ENCODE measurements at places on chromosomes 1 and 21. TPM values are rescaled to one million over a fixed set of nuclear protein-coding genes. Genes with fewer than 3 reads are reported as not detected.
A peak's percentile ranks its signal among the peaks of the same experiment; 100 is the strongest.

- H3K36me3 ChIP-seq: peaks cover 4% of the 10 kb centered on the region
- H3K27ac ChIP-seq: no peak overlapping the region
- no peaks in the 10 kb centered on the region for H3K4me1 ChIP-seq
- no peak overlapping the region for H3K4me3 ChIP-seq
Measured at GRCh38 chr21:32484706-32485380, 72.3 kb downstream of the EVA1C start.

DNA sequence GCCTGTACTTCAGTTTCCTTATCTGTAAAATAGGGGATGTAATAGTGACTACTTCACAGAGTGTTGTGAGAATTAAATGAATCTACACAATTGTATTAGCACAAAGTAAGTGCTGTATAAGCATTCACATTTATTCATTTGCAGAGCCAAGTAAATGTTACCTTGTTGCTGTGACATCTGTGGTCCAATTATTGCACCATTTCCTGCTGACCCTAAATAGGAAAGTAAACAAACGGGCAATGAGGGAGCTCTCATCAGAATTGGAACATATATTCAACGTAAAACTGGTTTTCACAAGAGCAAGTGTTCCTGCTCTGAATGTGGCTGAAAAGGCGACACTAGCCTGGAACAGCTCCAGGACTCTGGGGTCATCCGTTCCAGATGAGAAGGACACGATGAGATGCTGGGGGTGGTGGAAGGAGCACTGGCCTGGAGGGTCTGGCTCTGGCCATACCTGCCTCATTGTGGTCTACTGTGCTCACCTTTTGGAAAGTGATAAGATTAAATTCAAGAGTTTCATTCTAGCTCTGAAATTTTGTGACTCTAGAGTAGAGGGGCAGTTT lies 34.5 kb downstream of the PROX1 start:
- no peak for DNase-seq
- H3K4me1 ChIP-seq: no peaks in the 10 kb centered on the region
- no peak overlapping the region for H3K4me3 ChIP-seq
- H3K27me3 ChIP-seq: no peaks in the 10 kb centered on the region
- no peak overlapping the region for H3K27ac ChIP-seq

DNA sequence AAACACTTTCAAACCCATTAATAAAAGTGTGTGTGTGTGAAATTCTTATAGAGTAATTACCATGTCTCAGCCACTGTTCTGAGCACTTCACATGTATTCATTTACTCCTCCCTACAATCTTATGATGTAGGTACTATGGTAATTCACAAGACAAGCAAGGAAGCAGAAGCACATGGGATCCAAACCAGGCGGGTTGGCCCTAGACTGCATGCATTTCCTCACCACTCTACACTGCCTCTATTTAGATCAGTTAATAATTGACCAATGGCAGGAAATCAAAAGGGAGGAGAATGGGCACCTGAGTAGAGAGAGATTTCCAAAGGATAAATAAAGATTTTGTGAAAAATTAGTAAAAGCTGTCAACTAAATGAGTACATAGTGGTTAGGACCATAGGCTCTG lies 15.7 kb downstream of the MAP3K21 start:
- no peaks in the 10 kb centered on the region for H3K4me1 ChIP-seq
- H3K27me3 ChIP-seq: no peaks in the 10 kb centered on the region
- H3K27ac ChIP-seq: no peak overlapping the region
- no peak overlapping the region for H3K4me3 ChIP-seq
- H3K36me3 ChIP-seq: no peaks in the 10 kb centered on the region

- DNase-seq: no peak
- no peaks in the 10 kb centered on the region for H3K27me3 ChIP-seq
- H3K36me3 ChIP-seq: no peaks in the 10 kb centered on the region
- no peak overlapping the region for H3K4me3 ChIP-seq
- no peak overlapping the region for H3K27ac ChIP-seq
- no peaks in the 10 kb centered on the region for H3K4me1 ChIP-seq
Measured at GRCh38 chr21:23694390-23694789, 1912.9 kb downstream of the MRPL39 start.

DNA sequence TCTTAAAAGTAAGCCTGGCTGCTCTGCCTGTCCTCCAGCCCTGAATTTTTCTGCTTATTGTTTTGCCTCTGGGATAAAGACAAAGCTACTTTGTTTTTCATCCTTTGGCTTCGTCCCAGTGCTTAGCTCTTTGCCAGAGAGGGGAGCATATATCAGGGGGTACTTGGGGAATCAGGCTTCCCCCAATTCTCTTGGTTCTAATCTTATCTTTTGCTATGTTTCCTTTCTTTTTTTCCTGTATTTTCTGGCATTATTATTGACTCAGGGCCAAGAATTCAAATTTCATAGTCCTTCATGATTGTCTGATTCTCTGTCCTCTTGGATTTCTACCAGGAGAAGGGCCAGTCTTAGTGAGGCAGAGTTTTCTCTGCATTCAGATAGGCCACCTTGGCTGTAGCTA lies 51.2 kb downstream of the GIPC2 start:
- H3K27ac ChIP-seq: no peak overlapping the region
- H3K36me3 ChIP-seq: no peaks in the 10 kb centered on the region

- H3K36me3 ChIP-seq: no peaks in the 10 kb centered on the region
- no peaks in the 10 kb centered on the region for H3K27me3 ChIP-seq
- H3K4me1 ChIP-seq: no peaks in the 10 kb centered on the region
- H3K27ac ChIP-seq: no peak overlapping the region
- DNase-seq: no peak
Measured at GRCh38 chr21:22710721-22711120, 1712.5 kb downstream of the NCAM2 start.

DNA sequence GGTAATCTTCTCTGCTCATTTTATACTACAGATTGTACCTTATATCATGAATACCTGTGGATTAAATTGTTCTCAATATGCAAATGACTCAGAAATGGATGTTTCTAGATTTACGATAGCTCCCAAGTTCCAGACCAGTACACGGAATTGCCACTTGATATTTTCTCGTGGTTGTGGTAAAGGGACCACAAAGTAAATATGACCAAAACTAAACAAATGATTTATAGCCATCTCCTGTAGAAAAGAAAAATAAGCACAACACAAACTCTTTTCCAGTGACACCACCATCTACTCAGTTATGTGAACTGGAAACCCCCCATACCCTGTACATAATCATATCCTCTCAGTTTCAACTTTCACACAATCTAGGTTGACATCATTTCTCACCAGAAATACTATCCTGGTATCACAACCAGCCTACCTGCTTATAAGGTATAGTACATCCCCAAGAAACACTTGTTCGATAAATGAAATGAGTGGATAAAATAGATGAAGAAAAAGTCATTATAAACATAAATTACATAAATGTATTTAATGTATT lies 172.3 kb downstream of the ADGRL4 start:
- peaks cover 3% of the 10 kb centered on the region for H3K4me1 ChIP-seq
- H3K27me3 ChIP-seq: no peaks in the 10 kb centered on the region
- no peak for DNase-seq
- no peak overlapping the region for H3K4me3 ChIP-seq
- H3K36me3 ChIP-seq: no peaks in the 10 kb centered on the region

GRCh38 chr1:228275179-228275429 lies 67.3 kb downstream of the OBSCN start:
- no peak for DNase-seq
- no peak overlapping the region for H3K27ac ChIP-seq
- no peaks in the 10 kb centered on the region for H3K27me3 ChIP-seq
- peak overlapping the region; percentile 88 for H3K4me3 ChIP-seq

GRCh38 chr1:204746838-204747442 lies 61.4 kb upstream of the LRRN2 start:
- no peak for DNase-seq
- no peaks in the 10 kb centered on the region for H3K27me3 ChIP-seq
- no peak overlapping the region for H3K27ac ChIP-seq
- no peak overlapping the region for H3K4me3 ChIP-seq

DNA sequence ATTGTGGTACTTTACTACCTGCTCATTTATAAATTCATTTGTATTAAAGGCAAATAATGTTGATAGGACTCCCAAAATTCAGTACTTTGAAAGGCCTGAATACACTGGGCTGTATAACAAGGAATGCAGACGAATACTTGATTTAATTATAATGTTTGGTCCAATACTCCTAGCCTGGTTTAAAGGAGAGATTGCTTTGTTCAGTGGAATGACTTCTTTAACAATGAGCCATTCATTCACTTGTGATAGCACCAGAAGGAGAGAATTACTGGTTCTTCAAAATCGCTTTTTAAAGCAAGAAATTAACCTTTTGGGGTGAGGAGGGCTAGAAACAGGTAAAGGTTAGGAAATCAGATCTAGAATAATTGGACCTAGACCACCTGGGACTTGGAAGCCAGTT lies 28.3 kb upstream of the ENAH start:
- H3K27ac ChIP-seq: no peak overlapping the region
- H3K4me1 ChIP-seq: no peaks in the 10 kb centered on the region
- no peak for DNase-seq
- H3K4me3 ChIP-seq: no peak overlapping the region
- H3K27me3 ChIP-seq: no peaks in the 10 kb centered on the region

DNA sequence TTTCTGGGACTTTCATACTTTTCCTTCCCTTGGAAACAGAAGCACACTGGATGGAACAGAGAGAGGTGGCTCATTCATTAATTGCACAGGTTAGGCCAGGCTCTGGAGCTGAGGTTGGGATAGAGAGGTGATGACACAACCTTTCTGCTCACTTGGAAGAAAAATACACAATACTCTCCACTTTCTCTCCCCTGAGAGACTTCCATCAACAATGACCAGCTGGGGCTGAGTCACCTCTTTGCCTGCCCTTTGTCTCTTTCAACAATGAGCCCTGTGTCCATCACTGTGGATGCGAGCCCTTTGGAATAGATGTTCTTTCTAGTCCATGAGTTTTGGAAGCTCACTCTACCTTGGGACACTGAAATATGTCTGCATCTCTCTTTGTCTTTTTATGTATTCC lies 43.1 kb downstream of the ATP2B4 start:
- no peaks in the 10 kb centered on the region for H3K36me3 ChIP-seq
- peaks cover 48% of the 10 kb centered on the region for H3K4me1 ChIP-seq
- no peak overlapping the region for H3K27ac ChIP-seq
- no peak for DNase-seq
- no peaks in the 10 kb centered on the region for H3K27me3 ChIP-seq

DNA sequence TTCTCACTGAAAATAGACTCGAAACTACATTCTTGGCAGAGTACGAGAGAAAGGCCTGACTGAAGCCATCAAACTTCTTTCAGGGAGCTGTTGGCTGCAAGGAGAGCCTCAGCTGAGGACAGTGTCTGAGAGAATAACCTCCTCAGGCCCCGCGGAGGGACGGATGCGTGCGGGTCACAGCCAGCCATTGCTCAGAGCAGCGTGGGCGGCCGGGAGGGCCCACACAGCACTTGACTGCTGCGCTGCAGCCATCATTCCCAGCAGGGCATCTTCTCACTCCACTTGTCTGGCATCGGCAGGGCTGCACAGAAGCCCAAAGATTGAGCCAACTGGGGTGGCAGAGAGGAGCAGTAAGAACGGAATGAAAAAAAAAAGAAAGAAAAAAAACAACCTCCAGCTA lies 113.5 kb downstream of the XCL2 start:
- no peak overlapping the region for H3K4me3 ChIP-seq
- H3K4me1 ChIP-seq: peaks cover 21% of the 10 kb centered on the region
- DNase-seq: no peak
- no peak overlapping the region for H3K27ac ChIP-seq
- no peaks in the 10 kb centered on the region for H3K27me3 ChIP-seq

GRCh38 chr1:232868793-232869491 lies 63.7 kb downstream of the MAP10 start:
- no peaks in the 10 kb centered on the region for H3K27me3 ChIP-seq
- no peaks in the 10 kb centered on the region for H3K36me3 ChIP-seq
- H3K4me1 ChIP-seq: no peaks in the 10 kb centered on the region
- H3K27ac ChIP-seq: no peak overlapping the region

GRCh38 chr1:235712812-235713211 lies 63.2 kb upstream of the GNG4 start:
- H3K4me3 ChIP-seq: no peak overlapping the region
- no peak overlapping the region for H3K27ac ChIP-seq
- H3K27me3 ChIP-seq: no peaks in the 10 kb centered on the region
- no peaks in the 10 kb centered on the region for H3K4me1 ChIP-seq
- DNase-seq: no peak

DNA sequence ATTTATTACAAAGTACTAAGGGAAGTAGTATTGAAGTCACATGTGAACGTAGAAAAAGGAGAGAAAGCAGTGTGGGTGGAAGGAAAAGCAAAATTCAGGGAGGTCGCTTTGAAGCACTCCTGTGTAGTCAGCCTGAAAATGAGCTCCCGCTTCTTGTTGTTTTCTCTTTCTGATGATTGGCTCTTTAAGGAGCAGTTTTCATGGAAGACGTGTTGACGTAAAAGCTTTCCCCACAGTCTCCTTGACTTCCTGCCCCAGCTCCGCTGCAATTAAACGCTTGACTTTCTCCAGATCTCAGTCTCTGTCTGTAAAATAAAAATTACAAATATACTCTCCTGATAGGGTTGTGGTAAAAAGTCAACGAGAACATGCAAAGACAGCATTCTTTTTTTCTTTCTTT lies 661.5 kb upstream of the ZP4 start:
- H3K27me3 ChIP-seq: no peaks in the 10 kb centered on the region
- no peak overlapping the region for H3K27ac ChIP-seq

DNA sequence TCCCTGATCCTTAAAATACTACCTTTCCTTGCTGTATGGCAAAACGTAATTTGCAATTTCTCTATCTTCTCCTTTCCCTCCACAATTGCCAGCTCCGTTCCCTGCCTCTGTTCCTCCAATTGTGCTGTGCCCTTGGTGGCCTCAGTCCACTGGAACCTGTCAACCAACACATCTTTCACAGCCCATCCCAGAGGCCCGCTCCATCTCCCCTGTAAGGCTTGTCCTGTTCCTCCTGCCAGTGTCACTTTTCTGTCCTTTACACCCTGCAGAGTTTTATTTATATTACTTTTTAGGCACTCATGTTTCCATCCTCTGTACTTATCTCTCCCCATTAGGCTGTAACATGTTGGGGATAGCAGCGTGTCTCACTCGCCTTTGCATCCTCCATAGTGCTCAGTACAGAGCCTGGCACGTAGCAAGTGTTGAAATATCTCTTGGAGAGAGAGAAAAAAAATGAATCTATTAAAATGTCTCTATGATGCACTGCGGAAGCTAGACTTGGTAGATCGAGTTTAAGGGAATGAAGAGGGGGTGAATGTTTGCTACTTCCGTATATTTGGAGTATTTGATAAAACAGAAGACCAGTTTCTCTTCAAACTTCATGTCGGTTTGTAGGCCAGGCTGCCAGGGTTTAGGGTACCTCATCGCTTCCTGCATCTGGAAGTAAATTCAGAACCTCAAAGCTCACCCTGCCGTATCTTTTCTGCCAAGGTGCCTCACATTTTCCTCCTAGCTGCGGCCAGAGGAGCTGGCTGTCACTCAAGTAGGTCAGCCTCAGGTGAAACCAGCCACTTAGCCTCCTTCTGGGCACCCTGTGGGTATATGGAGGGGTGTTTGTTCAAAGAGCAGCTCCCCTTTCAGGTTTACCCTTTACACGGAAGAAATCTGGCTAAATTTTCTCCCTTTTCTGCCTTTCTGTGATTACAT lies 303.8 kb downstream of the TM2D1 start:
- DNase-seq: no peak
- no peaks in the 10 kb centered on the region for H3K27me3 ChIP-seq
- H3K36me3 ChIP-seq: no peaks in the 10 kb centered on the region
- H3K27ac ChIP-seq: no peak overlapping the region
- no peak overlapping the region for H3K4me3 ChIP-seq

Gene PRMT6
- 14.0 TPM for total RNA-seq

Gene GBP3
- total RNA-seq: 44.7 TPM

Gene FAM72C
- not detected for total RNA-seq

Gene CASQ2
- 6.6 TPM for total RNA-seq

Gene TPM3
- total RNA-seq: 331 TPM
